ENCODE measurements at places on chromosomes 2 and 18.
A peak's percentile ranks its signal among the peaks of the same experiment; 100 is the strongest.

DNA sequence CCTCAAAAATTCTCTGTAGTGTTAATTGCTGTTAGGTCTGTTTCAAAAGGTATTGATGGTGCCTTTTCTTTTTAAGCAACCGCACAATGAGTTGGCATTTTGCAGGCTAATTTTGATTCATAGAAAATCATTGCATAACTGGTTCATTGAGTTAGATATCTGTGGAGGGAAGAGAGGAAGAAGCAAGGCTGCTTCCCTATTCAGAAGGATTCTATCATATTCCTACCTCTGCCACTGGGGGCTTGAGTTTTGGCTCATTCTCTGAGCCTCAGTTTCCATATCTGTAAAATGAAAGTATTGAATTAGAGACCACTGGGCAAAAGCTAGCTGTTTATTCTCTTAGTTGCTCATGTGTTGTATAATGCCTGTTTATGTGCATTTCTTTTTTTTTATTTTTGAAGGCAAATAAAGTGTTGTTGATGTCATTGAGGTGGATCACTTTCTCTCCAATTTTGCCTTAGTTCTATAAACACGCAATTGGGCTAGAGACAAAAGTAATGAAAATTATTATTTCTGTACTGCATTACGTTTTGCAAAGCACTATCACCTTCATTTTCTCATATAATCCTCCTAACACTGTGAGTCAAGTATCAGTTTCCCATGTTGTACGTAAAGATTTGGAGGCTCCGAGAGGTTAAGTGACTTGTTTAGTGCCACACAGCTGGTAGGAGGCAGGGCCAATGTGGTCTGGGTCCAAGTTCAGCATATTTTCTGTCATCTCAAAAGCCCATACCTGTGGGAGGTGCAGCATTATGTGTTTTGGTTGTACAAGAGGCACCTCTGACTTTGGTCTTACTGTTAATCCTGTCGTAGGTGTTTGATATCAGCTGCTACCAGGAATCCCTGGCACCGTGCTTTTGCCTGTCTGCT, 5.9 kb downstream of the TRIB2 start:
- DNase-seq = no peak

DNA sequence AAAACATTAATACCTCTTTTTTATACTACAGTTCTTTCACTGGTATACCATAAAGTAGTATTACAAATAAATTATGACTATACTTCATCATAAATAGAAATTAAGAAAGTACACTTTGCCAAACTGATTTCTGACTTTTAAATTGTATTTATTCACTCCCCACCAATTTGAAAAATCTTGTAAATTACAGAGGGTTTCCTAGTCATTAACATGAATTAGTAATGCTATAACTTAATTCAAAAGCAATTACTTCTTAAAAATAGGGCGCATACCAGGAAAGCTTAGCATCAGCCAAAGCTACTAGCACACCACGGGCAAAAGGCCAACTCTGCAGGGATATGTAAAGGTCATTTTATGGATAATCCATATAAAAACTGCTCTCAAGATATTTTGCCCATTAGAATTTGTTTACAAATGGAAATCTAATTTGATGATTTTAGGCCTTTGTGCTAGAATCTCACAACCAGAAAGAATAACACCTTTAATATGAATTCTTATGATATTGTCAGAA, 142.3 kb downstream of the PIGN start:
- DNase-seq = peak; percentile 17

DNA sequence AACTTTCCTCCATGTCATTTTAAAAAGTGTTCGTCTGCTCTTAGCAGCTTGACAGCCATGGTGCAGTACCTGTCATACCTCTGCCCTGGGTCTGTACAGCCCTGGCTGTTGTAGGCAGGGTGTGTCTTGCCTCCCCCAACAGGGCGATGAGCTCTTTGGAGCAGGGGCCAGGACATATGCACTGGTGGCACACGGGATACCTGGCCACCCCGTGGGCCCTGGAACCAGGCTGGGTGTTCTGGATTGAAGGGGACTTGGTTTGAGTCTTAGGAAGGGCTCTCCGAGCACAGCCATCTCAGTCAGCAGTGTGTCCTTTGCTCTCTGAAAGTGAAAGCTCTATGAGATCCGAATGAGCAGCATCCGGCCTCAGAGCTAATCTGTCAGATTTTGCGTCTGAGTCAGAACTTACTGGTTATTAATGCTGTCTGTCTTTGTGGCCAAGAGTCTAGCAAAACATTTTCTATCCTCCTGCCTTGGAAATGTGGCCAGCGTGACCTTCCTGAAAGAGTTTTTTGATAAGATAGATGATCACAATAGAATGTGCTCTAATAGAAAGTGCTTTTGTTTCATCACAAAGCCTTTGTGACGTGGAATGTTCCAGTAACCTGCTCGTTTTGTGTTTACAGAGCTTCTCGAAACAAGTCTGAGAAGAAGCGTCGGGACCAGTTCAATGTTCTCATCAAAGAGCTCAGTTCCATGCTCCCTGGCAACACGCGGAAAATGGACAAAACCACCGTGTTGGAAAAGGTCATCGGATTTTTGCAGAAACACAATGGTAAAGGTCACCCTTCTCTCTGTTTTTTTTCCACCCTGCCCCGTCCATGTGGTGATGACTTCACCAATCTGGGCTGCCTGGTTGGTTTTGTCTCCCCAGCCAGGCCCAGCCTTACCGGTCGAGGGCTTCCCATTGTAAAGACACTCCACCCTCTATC, 77.3 kb upstream of the RPL31 start:
- no peak for DNase-seq

GRCh38 chr2:67646714-67647333, 249.7 kb downstream of the ETAA1 start:
- DNase-seq = no peak

GRCh38 chr18:58403799-58404455, 225.0 kb downstream of the ALPK2 start:
- no peak for DNase-seq

GRCh38 chr18:79488311-79489050, 92.8 kb downstream of the NFATC1 start:
- no peak for DNase-seq

- no peak for DNase-seq
These were observed 592.0 kb upstream of the LRRTM1 start for GRCh38 chr2:80896576-80896975.

- no peak for DNase-seq
These were observed 970.6 kb upstream of the ACVR2A start for GRCh38 chr2:146874260-146874658.

DNA sequence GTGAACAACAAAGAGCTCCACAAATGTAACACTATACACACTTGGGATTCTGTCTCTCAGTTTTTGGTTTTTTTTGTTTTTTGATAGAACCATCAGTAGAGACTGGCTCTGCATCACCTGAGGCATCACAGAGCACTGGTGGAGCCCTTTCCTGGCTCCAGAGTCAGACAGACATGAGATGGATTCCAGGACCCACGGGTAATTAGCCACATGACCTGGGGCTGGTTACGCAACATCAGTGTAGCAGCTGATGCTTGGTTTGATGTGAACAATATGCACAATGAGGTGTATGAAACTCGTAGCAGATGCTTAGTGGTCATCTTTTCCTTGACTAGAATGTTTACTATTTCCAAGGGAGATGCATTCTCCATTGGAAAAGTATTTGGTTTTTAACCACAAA, 40.7 kb downstream of the CMPK2 start:
- DNase-seq = no peak

DNA sequence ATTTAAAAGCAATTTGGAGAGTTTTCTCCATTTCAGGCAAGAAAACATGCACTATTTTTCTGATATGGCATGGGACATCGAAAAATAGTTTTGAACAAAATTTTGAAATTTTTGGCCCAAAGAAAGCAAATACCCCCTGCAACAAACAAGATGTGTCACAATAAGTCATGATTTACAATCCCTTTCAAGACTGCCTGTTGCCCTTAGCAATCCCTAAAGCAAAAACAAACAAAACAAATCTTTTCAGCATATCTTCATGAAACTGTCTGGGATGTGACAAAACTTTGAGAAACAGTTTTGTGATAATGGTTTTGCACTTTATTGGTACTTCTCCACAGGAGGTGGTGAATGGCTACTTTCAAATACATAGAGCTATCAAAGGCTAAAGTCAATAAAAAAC, 1888.7 kb upstream of the PIK3C3 start:
- DNase-seq = no peak
